Fibroblast of lung (primary cell): ENCODE measurements at places on chromosomes 5 and 9.
A peak's percentile ranks its signal among the peaks of the same experiment; 100 is the strongest.

DNA sequence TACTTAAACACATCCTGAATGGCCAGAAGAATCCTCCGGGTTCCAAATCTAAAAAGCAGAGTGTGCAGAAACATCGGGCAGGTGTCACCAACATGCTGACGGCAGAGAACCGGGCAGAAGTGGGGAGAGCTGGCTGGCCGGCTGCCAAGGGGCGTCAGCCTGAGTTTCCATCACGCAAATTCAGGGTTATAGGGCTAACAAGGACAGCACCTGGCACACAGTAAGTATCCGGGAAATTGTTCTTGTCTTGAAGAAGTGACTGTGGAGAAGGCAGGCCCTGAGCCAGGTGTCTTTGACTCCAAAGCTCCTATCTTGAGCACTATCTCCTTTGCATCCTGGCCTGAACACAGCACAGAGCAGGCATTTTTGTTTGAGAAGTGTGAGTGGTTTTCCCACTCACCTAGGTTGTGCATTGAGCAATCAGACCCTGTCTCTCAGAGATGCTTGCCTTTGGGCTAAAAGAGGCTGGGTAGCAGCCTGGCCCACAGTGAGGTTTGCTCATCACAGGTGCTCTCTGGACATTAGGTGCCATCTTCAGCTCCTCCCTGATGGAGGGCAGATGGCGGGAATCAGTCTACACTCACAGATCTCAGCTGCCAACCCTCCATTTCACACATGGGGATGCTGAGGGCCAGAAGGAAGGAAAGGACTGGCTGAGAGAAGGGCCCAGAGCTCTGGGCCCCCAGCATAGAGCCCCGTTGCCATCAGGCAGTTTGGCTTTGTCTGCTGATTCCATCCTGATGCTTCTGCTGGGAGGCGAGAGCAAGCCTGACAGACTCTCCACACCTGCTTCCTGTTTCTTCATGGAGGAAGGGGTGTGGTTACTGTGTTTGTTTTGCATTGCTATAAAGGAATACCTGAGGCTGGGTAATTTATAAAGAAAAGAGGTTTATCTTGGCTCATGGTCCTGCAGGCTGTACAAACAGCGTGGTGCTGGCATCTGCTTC, 52.8 kb downstream of the WHRN start:
- DNase-seq, result no peak

GRCh38 chr5:95840956-95841705, 18.6 kb upstream of the GLRX start:
- no peak for DNase-seq

DNA sequence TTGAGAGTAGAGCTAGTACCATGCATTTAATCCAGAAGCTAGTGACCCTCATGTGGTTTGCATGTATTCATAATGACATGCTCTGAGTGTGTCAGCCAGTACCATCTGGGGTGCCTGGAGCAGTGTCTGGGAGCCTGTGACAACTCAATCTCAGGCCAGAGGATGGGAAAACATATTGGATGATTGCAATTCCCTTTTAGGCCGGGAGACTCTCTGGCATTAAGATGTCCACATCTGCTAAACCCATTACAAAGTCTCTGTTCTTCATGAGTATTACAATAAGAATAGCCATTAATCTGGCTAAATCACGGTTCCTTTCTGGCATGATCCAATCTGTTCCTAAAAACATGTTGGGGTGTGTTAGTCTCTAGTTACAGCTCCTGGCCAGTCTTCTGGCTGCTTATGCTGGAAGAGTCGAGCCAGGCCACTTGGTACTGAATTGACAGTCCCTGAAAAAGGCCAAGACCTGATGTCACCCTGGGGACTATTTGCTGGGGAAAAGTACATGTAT, 475.7 kb downstream of the ENC1 start:
- no peak for DNase-seq

- no peak for DNase-seq
These were observed 17.1 kb upstream of the C9 start for GRCh38 chr5:39381376-39381775.

GRCh38 chr5:15664961-15665360, 165.0 kb downstream of the FBXL7 start:
- DNase-seq, result peak; percentile 58

- peak; percentile 71 for DNase-seq
These were observed 4.3 kb downstream of the PRRC2B start for GRCh38 chr9:131398204-131398603.

- DNase-seq, result no peak
These were observed 9.1 kb upstream of the ZBTB34 start for GRCh38 chr9:126851286-126851880.

DNA sequence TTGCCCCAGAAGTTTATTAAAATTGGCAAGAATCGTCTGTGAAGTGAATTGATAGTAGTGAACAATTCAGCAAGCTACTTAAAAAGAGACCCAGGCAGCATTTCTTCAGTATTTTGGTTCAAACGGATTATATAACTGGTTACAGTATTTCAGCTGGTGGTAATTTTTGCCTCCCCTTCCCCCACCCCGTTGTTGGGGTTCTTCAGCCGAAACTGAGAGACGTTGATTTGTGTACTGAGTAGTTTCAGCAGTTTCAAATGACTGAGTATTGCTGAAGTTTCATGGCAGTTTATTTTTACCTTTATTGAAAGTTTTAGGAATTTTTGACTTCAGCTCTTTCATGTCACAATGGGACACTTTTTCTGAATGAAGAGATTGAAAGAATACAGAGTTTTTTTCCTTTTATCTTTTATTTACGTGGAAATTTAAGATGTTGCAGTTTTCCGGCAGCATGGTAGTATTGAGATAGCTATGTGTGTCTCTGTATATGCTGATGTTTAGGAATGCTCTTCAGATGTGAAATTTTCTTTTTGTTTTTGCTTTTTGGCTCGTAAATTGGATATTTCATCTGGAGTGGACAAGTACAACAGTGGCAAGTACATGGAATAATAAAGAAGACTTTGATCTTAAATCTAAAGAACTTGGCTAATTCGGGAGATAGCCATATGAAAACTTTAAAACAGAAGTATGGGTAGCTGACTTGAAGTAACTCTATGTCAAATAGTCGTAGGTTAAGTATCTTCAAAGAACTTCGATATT, 1.9 kb downstream of the GPBP1 start:
- DNase-seq, result no peak

- DNase-seq, result no peak
These were observed 12.0 kb upstream of the RXRA start for GRCh38 chr9:134314039-134314949.

DNA sequence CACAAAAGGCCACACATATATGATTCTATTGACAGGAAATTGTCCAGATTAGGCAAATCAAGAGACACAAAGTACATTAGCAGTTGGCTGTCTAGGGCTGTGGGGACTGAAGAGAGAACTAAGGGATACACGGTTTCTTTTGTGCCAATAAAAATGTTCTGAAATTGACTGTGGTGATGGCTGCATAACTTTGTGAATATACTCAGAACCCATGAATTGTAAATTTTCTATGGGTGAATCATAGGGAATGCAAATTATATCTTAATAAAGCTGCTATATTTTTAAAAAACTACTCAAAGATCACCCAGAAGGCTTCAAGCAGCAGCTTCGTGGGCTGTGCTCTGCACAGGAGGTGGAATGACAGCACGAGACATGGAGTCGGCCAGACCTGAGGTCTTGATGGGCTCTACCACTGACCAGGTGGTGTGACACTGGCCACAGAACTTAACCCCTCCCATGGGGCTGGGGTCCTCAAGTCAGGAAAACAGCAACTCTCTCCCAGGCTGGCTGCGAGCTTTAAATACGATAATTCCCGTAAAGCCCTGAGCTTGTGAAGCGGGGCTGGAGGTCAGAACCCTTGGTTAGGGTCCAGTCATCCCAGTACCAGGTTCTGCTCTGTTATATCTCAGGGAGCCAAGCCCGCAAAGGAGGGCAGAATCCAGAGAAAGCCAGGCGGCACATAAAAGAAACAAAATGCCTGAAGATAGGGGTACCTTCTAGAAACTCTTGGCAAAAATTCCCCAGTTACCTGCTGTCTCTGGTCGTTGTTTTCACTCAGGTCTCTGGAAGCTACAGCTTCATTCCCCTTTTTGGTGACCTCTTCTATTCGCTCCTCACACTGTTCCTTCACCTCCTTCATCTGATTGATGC, 59.1 kb downstream of the GOLM1 start:
- DNase-seq, result peak; percentile 26

GRCh38 chr5:121251954-121252353, 599.7 kb upstream of the FTMT start:
- peak; percentile 4 for DNase-seq

GRCh38 chr9:15529566-15530324, 19.0 kb upstream of the PSIP1 start:
- DNase-seq, result no peak

DNA sequence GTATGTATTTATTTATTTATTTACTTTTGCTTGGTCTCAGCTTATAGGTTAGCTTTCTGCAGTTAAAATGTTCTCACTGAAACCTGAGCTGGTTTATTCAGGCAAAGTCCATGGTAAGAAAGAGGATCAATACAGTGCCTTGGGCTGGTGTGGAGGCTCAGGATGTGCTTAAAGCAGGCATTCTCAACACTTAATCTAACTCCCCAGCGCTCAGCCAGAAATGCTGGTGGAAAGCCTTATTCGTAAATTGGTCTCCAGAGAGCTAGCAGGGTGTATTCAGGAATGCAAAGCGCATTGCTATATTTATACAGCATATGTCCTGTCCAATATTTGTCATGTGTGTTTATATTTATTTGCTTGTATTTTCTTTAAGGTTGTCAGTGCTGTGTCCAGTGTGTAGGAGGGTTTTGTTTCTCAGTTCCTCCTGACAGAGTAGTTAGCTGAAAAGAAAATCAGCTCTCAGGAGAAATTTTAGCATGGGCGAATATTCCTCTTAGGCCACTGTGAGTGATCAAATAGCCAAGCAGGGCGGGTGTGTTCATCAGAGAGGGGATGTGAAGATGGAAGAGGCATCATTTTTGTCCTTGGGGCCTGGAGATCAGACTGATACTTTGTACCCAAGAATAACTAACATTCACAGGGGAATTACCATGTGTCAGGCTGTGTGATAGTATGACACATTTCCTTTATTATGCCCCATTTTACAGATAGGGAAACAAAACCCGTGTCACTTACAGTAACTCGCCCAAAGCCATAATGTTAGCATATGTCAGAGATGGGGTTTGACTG, 65.8 kb downstream of the DOCK2 start:
- peak; percentile 25 for DNase-seq

- DNase-seq, result no peak
These were observed 77.1 kb upstream of the GOLM1 start for GRCh38 chr9:86176468-86176867.

- DNase-seq, result no peak
These were observed 27.4 kb downstream of the INVS start for GRCh38 chr9:100126423-100126822.

- DNase-seq, result no peak
These were observed 339.0 kb downstream of the DIRAS2 start for GRCh38 chr9:90303655-90304054.

GRCh38 chr9:38284039-38284575, 108.4 kb upstream of the ALDH1B1 start:
- DNase-seq, result no peak

- DNase-seq, result no peak
These were observed 2.4 kb downstream of the PTCH1 start for GRCh38 chr9:95514342-95514741.

DNA sequence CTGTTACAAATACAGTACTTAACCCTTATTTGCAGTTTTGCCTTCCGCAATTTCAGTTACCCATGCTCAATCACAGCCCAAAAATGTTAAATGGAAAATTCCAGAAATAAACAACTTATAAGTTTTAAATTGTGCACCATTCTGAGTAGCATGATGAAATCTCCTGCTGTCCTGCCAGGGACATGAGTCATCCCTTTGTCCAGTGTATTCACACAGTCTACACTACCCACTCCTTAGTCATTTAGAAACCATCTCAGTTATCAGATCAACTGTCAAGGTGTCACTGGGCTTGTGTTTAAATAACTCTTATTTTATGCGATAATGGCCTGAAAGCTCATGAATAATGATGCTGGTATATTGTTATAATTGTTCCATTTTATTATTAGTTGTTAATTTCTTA, 95.8 kb downstream of the PLCXD3 start:
- peak; percentile 97 for DNase-seq

GRCh38 chr9:13278023-13278367, 1.5 kb downstream of the MPDZ start:
- DNase-seq, result peak; percentile 86

DNA sequence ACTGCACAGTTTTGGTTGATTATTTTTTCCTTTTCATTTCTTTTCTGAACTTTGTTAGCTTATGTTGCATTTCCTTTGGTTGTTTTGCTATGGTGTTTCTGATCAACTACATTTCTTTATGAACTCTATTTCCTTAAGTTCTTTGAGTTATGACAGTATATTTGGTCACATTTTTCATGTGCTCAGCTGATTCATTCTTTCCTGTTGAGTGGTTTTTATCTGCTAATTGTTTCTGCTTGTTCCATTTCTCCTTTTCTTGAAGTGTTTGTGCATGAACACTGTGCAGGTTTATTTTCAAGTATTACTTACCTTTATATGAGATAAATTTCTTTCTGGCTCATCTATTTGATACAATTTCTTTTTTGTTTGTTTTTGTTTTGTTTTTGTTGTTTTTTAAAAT, 50.9 kb upstream of the MACIR start:
- peak; percentile 32 for DNase-seq

DNA sequence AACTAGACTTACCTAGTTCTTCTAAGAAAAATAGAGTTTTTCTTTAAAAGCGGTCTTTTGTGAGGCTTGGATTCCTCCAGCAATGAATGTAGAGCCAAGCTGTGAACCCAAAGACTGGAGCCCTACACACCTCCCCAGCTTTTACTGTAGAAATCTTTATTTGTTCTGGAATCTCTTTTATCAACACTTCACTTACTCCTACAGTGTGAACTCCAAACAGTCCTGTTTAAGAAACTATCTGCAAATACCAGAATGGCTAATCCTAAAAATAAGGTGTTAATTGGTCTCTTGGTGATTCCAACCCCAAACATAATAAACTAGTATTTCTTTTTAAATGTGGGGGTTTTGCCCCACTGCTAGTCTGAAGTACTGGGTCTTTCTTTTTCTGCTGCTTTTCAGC, 103.9 kb downstream of the ENC1 start:
- no peak for DNase-seq
